NCI-H2081 treated with DMSO at 0.1 percent for 48 hours (cell line): ENCODE measurements at places on chromosomes 5 and 9.

DNA sequence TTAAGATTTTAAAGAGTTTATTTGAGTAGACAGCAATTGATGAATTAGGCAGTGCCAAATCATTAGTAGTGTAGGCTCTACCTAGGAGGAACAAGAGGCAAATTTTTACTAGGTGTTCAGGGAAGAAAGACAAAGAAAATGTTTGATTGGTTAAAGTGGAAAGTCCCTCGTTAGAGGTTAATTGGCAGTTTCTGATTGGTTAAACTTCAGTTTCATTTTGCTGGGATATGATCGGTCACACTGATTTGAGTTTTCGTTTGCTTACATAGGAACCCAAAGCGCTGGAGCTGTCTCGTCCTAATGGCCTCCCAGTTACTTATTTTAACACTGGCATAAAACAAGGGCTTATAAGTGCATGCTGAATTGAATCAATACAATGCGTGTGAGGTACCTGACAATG, 15.1 kb downstream of the DMAC1 start:
- no peak for DNase-seq

DNA sequence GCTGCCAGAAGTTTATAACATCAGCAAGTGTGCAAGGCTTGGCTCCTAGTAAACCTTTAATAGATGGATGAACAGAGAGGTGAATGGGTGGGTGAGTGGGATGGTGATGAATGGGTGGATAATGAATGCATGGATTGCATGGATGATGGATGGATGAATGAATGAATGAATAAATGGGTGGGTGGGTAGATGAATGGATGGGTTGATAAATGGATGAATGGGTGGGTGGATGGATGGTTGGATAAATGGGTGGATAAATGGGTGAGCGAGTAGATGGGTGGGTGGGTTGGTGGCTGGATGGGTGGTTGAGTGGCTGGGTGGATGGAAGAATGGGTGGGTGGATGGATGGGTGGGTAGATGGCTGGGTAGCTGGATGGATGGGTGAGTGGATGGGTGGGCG, 28.5 kb upstream of the CEP72 start:
- no peak for DNase-seq

GRCh38 chr5:14816374-14816998, 55.1 kb downstream of the ANKH start:
- no peak for DNase-seq

DNA sequence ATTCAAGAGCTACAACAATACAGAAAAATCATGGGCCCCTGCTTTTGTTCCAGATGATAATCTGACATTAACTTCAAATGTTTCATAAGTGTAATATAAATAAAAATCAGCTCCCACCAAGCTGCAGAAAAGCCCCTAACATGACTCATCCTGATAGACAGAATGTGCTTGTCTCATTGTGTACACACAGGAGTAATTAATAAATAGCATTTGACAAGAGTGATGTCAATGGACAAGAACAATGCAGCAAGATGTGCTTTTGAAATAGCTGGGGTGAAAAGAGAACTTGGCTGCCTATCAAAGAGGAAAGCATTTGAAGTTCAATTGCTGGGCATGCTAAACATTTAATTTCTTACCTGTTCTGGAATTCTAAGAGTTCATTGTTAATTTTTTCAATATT, 79.2 kb downstream of the DNAH5 start:
- no peak for DNase-seq

DNA sequence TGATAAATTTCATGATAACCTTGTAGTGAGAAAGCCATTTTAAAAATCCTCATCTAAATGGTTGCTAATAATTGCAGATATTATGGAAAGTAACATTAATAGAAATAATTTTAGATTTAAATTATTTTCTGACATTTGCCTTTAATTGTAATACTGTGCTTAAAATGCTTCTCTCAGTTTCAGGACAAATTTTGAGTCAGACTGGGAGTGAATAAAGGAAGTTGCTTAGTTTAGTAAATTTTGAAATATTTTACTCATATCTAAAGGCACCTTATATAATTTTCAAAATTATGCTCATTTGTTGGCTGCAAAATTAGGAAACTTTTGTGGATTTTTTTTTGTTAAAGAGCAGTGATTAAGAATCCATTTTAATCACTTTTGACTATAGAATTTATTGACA, 93.8 kb downstream of the CSNK1G3 start:
- DNase-seq: no peak

DNA sequence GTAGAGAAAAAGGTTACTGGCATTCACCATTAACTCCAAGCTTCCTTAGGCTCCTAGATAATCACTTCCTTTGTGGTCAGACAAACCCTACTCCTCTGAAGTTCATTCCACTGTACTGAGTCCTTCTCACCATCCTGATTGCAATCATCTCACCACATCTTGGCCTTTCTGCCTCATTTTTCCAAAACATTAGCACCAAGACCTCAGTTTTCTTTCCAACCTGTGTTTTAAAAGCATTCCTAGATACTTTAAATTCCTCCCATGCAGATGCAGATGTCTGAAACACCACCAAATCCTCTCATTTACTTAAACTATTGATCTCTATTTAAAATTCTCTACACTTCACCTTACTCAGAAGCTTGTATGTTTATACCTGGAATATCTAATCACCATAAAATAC, 961.3 kb upstream of the CTNND2 start:
- DNase-seq: no peak

DNA sequence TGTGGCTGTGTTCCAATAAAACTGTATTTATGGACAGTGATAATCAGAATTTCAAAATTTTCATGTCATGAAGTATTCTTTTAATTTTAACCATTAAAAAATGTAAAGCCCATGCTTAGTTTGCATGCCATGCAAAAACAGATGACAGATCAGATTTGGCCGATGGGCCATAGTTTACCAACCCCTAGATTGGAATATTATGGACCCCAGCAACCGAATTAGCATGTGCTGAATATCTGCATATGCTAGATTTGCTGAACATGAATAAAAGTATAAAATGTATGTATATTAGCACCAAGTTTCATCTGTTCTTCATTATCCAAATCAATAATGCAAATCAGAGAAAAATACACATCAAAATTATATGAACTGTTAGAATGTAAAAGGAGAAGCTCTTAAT, 158.5 kb upstream of the PPP1R2B start:
- no peak for DNase-seq

DNA sequence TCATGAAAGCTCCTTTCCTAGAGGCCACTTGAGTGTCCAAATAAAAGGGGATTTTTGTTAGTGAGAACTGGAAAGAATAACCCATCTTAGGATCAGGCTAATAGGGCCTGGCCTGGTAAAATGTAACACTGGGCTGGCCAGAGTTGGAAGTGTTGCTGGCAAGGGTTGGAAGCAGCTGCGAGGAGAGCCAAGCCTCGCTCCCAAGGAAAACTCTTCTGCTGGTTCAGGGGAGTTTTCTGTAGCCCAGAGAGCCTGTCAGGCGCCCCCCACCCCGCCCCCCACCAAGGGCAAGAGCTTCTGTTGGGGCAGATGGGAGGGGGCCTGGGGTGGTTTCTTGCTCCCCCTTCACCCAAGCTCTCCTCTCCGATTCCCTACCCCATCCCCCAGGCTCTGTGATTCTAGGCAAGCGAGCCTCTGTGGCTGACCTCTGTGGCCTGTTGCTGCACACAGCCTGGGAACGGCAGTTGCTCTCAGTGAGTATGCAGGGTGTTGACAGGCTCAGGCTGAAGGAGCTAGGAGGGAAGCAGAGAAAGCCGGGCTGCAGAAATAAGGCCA, 547.8 kb downstream of the CCDC171 start:
- DNase-seq: no peak

GRCh38 chr5:55918087-55919035, 67.2 kb downstream of the IL31RA start:
- no peak for DNase-seq

DNA sequence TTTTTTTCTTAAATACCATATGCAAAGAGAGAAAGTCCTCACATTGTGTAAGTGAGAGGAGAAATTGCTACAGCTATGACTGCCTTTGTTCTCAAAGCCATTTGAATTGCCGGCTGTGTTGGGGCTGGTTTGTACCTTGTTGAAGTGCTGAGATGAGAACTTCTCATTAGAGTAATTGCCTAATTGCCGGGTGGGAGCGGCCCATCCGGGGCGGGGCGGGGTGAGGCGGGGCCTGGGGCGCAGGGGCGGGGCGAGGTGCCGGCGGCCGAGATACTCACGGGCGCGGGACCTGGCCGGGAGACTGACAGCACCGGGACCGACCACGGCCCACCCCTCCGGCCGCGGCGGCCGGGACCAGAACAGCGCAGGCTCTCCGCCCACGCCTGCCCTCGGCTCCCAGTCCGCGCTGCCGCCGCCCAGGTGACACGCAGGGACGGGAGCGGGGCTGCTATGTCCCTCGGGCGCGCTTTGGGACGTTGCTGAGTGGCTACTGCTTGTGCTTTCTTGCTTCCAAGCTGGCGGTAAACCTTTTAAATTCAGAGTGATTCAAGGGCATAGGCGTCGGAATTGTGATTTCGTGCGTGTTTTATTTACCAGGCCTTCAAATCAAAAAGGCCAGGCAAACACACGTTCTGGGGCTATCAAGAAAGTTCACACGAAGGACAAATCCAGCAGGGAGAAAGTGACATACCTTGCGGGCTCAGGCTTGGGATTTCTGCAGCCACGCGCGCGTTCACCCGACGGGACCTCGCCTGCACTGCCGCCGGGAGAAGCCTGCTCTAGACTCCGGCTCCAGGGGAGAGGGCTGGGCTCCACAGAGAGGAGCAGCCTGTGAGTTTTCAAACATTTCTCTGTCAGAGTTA, 269.1 kb downstream of the FANCC start:
- no peak for DNase-seq

GRCh38 chr5:92635001-92635461, 946.0 kb downstream of the NR2F1-AS1 start:
- DNase-seq: peak; percentile 86

- DNase-seq: no peak
Measured at GRCh38 chr9:76216161-76216649, 178.0 kb downstream of the RFK start.

DNA sequence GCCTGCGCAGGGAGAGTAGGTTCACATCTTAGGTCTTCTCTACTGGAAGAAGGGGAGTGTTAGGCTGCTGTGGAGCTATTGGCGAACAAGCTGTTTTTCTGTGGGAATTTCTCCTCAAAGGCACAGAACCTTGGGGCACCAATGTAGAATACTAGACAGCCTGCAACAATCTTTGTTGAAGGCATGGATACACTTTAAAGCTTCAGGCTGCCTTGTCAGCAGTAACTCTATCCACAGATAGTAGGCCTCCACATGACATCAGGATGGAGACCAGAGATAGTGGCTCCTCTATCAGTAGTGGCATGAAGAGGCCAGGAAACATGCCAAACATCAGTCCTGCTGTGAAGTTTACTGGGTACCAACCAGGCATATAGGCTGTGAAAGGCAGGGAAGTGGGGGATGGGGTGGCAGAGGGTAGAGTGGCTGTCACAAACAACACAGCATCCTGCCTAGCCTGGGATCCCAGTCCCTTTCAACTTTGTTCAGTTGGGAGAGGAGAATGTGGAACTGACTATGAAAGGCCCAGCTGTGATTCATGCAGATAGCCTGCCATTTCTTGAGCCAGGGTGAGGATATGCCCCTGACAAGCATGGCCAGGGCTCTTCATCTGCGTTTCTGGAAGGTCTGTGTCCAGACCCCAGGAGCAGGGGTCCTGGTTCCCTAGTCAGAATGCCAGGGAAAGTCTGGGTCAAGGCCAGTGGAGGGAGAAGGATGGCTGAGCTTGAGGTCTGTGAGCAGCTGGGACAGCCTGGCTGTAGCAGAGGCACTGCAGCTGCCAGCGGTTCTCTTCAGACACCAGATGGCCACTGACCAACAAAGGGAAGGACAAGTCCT, 1.0 kb upstream of the HK3 start:
- no peak for DNase-seq

DNA sequence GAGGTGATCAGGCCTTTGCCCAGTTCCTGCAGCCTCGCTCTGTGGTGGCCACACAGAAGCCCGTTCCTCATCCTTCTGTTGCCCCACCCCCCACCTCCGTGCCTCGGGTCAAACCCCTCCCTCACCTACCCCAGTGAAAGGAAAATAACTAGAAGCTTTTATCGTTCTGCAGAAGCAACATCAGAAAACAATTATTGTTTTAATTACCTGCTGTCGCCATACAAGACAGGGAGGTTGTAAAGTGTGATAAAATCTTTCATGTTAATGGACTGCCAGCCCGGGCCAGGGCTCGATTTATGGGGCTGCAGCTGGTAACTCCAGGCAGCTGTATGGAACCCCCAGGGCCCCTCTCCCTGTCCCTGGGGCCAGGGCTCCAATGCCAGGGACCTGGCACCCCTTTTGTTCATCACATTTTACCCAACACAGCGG, 20.6 kb downstream of the UNC5A start:
- DNase-seq: no peak

- DNase-seq: no peak
Measured at GRCh38 chr5:72234265-72234700, 85.8 kb downstream of the MRPS27 start.

DNA sequence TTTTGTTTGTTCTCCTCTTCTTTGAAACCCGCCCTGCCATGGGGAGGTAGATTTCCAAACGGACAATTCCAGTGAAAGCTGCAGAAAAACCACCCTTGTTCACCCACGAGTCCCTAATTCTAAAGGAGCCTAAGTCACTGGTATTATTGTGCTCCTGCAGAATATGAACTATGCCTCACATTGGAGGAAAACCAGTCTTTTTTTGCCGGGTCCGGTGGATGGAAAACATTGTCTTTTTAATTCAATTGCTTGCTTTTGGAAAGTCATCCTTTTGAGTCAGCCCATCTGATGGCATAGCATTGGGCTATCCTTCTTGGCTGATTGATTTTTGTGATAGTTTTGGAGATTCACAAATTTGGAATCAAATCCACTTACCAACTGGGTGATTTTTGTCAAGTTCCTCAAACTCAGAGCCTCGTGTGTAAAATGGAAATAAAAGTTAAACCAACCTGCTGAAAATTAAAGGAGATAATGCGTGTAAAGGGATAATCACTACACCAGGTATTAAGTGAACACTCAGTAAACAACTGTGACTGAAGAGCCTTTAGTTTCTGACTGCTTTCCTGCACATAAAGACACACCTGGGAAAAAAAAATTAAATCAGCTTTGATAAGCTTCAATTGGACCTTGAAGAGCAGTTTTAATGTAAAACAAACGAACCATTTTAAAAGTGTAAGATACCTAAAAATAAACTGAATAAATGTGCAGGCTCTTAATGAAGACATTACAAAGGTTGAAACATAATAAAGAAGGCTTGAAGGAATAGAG, 780 bp upstream of the CCNJL start:
- DNase-seq: no peak

GRCh38 chr9:127575875-127576778, 36.0 kb upstream of the STXBP1 start:
- no peak for DNase-seq
